ENCODE measurements at places on chromosomes 6 and 20.

DNA sequence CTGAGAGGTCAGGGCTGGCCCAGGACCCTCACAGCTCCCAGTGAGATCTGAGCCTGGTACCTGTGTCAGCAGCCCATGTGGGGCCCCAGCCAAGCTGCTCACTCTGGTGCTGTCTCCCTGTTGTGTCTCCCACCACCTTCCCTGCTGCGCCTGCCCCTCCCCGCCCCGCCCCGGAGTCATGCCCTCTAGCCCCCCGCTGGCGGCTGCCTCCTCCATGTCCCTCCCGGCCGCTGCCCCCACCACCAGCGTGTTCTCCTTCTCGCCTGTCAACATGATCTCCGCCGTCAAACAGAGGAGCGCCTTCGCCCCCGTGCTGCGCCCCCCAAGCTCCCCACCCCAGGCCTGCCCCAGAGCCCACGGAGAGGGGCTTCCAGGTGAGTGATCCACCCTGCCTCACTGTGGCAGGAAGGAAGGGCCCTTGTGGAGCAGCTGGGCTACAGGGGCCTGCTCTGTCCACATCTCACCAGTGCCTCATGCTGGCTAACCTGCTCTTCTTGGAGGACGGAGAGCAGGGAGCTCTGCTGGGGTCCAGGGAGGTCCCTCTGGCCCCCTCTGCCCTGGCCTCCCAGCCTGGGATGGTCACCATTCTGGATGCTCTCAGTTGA, 44.9 kb downstream of the CPXM1 start:
- no peak for DNase-seq

- DNase-seq, result no peak
These were observed 53.2 kb downstream of the PPP1R14C start for GRCh38 chr6:150195996-150196417.

DNA sequence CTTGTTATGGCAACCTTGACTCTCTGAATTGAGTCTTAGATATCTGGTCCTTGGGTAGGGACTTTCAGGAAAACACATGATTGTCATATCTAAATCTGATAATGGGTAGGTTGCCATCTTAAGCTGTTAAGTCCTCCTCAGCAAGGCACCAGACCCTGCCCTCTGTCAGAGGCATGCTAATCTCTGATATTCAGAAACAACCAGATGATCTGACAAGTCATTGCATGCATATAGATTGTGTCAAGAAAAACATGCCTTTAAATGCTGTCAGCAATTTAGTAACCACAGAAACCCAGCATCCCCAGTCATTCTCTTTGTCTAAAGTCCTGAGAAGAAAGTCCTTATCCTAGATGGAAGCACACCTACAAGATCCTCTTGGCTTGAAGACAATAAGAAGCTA, 149.1 kb downstream of the EDN1 start:
- no peak for DNase-seq

- peak; percentile 58 for DNase-seq
These were observed 30.3 kb upstream of the AFDN start for GRCh38 chr6:167796192-167796981.

GRCh38 chr20:56788041-56788670, 159.1 kb downstream of the TFAP2C start:
- no peak for DNase-seq

DNA sequence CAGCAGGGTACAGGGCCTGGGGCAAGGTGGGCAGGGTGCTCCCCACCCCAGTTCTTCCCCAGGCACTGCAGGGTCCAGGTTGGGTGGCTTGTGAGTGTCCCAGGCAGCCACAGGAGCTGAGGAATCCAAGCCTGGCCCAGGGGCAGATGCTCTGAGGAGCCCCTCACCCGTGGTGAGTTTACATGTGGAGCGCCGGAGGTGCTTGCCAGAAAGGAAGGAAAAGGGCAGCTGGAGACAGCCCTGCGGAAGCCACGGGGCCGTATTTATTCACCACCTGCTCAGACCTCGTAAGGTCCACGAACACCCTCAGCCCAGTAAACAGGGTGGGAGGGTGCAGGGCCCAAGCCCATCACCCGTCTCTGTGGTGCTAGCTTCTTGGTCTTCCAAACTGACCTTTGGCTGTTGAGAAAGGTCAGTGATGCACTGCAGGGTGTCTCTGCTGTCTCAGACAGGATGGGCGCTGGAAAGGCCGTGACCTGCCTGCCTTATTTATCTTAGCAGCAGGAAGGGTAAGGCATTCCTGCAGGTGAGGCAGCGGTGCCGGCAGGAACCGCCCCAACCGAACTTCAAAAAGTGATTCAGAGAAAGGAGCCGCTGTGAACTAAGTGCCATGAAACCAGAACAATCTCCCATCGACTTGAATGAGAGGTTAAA, 4.0 kb upstream of the FRMD1 start:
- DNase-seq, result no peak

DNA sequence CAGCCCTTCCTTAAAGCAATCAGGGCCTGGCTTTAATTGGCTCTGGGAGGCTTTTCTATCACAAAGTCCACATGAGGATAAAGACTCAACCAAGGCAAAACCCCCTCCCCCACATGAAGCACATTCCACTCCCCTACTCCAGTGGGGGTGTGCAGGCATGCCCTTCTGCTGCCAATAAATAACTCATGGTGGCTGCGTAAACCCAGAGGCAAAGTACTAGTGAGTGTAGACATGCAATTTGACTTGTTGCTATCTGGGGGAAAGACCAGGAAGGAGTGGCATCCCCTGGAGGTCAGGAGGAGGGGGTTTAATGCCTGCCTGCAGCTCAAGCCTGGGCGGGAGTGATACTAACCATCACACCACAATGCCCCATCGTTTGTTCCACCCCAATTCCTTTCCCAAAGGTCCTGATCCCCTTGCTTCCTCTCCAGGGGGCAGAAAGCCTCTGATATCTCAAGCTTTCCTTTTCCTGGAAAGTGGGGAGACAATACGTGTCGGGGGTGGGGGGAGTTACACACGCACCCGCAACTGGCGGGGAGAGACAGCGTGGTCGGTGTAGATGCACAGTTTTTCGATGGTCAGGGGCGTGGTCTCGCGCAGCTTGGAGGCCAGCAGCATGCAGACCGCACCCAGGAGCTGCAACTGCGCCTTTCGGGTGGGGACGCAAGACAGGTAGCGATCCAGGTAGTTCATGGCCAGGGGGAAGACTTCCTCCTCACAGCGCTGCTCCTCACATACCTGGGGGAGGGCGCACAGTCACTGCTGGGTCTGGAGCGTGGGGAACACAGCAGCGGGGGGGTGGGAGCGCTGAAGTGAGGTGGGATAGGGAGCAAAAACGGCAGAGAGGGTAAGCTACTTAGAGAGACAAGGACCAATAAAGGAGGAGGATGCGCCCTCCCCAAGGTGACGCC, 1.5 kb downstream of the CCND3 start:
- DNase-seq, result no peak

DNA sequence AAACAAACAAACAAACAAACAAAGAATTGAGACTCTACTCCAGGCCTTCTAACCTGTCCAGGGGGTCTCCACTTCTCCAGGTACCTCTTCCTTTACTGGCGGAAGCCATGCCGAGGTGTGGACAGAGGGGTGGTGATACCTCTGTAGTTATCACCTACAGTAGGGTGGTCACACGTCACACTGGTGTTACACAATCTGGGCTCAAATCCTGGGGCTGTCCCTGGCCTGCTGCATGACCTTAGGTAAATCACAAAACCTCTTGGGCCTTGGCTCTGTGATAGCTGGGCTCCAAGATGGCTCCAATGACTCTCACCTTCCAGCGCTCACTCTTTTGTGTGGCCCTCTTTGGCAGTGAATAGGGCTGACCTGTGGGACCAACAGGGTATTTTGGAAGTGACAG, 76.8 kb upstream of the ZNFX1 start:
- no peak for DNase-seq

DNA sequence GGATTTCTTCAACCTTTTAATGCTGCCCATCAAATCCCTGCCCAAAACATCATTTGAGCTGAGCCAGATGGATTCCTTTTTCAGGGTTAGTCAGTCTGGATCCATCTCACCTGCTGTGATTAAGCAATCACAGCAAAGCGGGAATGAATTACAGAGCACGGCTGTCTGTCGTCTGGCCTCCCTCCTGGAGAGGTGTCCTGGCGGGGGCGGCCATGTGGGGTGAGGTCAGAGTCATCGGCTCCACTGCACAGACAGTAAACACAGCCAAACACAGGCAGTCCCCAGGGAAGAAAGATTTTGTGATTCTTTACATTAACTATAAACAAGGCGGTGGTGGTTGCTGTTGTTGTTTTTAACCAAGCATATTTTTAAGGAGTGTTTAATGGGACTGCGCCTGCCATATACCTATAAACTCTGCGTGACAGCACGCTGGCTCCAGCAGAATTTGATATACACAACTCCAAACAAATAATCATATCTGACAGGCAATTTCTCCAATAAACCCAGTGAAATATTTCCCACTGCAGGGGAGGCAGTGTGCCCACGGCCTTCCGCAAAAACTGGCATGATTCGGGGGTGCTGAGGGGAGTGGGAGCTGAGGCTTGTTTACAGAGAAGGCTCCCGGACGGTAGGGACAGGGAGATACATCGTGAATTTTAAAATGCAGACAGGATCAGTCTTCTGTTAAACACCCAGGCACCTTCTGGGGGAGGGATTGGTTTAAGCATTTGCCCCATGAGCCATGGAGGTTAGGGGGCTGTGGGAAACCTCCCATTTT, 232.0 kb upstream of the PMEPA1 start:
- DNase-seq, result no peak

DNA sequence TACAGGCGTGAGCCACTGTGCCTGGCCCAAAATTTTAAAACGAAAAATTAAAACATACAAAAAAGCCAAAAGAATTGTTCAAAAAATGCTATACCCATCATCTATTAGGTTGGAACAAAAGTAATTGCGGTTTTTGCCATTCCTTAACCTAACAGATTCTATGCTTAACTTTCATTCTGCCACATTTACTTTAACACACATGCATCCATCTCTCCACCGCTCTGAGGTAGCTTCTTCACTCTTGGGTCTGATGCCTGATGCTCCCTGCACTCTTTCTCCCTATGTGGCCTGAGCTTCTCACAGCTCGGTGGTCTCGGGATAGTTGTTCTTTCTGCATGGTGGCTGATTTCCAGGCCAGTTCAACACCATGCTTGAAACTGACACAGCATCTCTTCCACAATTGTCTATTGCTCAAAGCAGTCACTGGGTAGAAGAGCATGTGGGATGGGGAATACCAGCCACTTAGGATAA, 4.7 kb upstream of the MANBAL start:
- no peak for DNase-seq

- DNase-seq, result no peak
These were observed 79.0 kb upstream of the LAMA2 start for GRCh38 chr6:128803911-128804310.

DNA sequence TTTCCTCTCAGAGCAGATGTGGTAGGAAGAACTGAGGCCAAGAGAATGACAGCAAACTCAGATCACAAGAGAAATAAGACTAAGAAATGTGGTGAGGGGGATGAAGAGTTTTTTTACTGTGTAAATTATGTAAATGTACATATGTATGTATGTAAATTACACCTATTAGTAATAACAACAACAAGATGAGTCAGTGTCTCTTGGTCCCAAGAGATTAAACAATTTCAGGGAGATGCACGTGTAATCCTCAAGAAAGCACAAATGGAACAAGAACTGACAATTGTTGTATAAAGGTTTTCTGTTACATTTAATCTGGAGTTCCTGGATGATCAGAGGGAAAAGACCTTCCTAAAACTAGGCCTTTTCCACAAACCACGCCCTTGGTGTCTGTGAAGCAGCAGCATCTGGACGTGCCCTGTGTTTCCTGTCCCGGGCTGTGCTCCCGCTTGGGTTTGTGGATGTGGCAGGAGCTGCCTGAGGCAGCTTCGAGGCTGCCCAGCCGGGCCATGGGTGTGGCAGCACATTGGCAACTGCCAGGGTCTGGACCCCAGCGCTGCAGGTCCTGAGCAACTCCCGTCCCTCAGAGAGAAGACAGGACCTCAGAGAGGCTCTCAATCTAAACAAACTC, 994 bp downstream of the CLDN20 start:
- DNase-seq, result no peak

GRCh38 chr6:23584134-23584763, 541.8 kb upstream of the NRSN1 start:
- DNase-seq, result no peak

DNA sequence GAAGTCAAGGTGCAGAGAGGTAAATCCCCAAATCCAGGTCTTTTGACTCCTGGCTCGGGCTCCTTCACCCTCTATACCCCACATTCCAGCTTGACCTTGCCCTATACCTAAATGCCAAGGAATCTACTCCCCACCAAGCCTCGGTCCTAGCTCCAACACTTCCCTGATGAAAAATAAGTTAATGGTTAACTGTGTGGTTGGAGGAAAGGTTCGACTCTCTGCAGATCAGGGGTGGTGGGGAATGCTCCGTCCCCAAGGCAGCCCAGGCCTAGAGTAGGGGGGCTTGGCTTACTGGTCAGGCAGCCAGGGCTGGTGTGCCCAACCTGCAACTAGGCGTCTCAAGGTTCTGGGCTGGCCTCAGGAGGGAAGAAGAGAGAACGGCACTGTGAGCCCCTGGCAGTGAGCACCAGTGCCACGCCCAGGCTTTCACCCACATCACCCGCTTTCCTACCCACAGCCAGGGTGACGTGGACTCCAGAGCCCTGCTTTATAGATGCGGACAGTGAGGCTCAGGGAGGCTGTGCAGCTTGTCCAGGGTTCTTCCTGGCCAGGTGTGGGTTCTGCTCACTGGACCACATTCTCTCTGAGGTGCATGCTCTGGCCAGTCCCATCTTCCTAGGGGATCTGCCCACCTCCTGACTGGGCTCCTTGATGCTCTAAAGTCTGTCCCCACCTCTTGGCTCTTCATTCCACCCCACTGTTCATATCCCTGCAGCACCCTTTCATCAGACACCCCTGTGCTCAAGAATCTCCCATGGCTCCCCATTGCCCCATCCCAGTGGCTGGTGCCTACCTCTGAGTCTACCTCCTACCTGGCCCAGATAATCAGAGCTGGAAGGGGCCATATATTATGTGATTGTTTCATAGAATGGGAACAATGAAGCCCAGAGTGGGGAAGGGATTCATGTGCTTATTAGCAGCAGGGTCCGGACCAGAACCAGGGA, 8.2 kb downstream of the SPDEF start:
- DNase-seq, result no peak

- no peak for DNase-seq
These were observed 66.2 kb downstream of the GNAS-AS1 start for GRCh38 chr20:58784321-58785074.

- no peak for DNase-seq
These were observed 43.9 kb upstream of the CD93 start for GRCh38 chr20:23129891-23130621.

- no peak for DNase-seq
These were observed 60.9 kb downstream of the C6orf58 start for GRCh38 chr6:127637830-127638409.

- no peak for DNase-seq
These were observed 17.5 kb downstream of the PTPRA start for GRCh38 chr20:2890742-2891141.

DNA sequence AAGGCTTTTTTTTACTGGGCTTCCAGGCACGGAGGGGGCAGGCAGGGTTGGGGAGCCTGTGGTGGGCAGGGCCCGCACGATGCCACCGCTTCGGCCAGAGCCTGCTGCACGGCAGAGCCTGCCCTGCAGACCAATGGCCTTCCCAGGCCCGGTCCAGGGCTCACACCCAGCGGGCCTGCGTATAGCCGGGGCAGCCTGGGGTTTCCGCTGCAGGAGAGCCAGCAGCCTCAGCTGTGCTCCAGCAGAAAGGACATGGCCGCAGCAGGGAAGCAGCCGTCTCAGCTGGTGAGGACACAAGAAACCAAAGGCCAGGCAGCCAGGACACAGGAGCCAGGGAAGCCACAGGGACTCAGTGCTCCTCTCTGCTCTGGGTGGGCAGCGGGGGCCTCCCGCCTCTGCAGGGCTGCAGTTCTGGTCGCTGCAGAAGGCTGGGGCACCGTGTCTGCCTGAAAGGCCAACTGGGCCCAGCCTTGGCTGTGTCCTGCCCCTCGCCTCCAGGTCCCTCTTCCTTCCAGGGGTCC, 90.6 kb downstream of the TTLL2 start:
- DNase-seq, result no peak

GRCh38 chr20:43949741-43950618, 35.3 kb downstream of the TOX2 start:
- DNase-seq, result no peak
